ENCODE measurements at places on chromosomes 11 and 22.

GRCh38 chr11:66216911-66217310 lies 51.5 kb upstream of the RAB1B start:
- DNase-seq = no peak

DNA sequence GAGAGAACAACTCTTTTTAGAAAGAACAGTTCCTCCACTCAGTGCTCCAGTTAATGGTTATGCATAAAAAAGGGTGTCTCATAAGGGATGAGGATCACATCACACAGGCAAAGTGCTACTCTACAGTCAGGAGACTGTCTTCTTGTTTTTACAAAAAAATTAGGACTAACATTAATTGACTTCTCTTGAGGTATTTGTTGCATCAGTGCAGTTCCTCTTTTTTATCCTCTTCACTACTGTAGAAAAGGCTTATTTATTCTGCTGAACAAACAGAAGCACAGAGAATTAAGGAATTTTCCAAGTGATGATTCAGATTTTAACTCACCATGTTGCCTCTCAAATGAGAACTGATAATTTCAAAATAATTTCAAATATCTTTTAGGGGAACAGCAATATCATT lies 1.9 kb downstream of the MMP8 start:
- no peak for DNase-seq

GRCh38 chr11:1671658-1672057 lies 25.3 kb upstream of the KRTAP5-6 start:
- no peak for DNase-seq

DNA sequence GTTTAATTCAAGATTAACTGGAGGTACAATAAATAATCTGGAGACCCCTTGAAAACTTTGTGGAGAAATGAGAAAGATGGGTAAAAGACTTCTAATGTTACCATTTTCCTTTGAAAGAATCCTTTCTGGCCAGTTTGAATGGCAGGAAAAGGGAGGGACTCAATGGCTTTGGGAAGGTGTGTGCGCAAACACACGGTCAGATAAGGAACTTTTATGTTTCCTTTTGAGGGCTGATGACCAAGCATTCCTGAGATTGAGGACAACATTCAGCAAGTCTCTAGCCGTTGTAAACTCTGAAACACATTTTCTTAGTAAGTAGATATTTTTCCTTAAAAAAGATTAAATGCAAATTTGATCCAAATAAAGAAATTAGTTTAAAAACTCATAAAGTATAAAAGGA lies 909.7 kb upstream of the TENM4 start:
- no peak for DNase-seq

- no peak for DNase-seq
Observed at GRCh38 chr11:123461164-123461563, 31.1 kb downstream of the GRAMD1B start.

DNA sequence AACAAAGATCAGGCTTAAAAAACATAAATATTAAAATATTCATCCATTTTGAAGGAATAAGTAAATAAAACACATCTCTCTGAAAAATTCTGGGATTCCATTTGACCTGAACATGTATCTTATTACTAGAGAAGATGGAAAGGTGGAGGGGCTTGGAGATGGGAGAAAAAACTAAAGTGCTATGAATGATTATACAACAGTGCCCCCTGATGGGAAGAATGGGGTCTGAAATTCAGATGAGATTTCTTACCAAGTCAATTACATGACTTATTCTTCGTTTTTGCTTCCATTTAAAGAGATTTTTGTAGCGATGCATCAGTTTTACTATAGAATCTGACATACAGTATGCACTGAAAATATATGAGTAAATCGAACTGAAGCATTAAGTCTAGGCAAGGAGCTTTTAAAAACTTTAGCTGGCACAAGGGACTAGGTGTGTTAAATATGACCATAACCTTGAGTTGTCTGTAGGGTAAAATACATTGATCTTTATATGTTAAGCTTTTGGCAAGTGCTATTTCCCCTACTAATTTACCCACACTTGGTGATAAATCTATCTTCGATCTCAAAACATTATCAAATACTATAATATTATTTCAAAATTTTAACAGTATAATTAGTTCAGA lies 718.8 kb downstream of the CNTN5 start:
- DNase-seq = no peak

- DNase-seq = no peak
Observed at GRCh38 chr11:96114178-96115064, 190.5 kb upstream of the MTMR2 start.

- no peak for DNase-seq
Observed at GRCh38 chr22:44572414-44573207, 74.6 kb upstream of the RTL6 start.

- no peak for DNase-seq
Observed at GRCh38 chr11:132099692-132100091, 729.3 kb downstream of the NTM start.

- DNase-seq = no peak
Observed at GRCh38 chr11:131867457-131868257, 497.2 kb downstream of the NTM start.

GRCh38 chr11:126793596-126793995 lies 207.0 kb downstream of the KIRREL3 start:
- DNase-seq = no peak

- DNase-seq = no peak
Observed at GRCh38 chr11:110035357-110035756, 57.8 kb upstream of the ZC3H12C start.

DNA sequence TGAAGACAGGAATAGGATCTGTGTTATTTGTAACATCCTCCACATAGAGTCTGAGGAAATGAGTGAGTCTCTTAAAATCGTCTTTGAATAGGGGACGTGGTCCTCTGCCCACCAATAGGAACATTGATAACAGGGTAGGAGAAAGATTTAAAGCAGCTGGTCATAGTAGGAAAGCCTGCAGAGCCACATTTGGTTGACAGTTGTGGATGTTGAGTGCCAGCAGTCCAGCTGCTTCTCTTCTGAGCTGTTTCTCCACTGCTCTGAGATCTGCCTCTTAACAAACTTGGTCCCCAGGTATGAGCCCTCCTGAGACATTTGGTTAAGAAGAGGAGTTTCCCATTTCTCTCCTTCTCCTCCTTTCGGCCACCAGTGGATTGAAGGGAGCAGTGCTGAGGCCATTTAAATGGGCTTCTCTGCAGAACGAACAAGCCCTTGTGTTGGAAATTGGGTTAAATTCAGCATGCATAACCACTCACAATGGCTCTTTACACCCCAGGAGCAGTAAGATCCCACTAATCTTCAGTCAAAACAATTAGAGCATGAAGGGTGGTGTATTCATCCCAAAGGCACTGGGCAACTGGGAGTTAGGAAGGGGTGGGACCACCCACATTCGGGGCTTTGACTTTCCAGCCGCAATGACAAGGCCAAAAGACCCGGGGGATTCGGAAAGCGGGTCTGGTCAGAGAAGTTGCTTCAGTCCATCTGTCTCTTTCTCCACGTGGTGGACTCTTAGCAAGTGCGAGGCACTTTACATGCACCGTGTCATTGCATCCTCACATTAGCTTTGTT lies 32.3 kb downstream of the MIAT start:
- no peak for DNase-seq
